ENCODE measurements at places on chromosomes 12 and 14.

GRCh38 chr14:92203116-92203515, 81.3 kb downstream of the CPSF2 start:
- no peak for DNase-seq

DNA sequence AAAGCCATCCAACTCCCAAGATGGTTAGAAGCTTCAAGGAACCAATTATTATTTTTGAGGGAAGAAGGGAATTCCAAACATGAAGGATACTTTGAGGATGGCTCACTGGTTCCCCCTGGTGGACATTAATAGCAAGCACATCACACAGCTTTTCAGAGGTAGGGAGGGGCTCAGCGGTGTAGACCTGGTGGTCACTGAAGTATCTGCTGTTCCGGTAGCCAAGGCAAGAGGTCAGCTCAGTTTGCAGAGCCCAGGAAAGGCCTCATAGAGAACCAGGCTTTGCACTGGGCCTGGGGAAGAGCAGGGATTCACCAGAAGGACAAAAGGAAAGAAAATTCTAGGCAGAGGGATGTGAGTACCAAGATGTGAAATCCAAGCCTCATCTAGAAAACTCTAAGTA, 118.7 kb downstream of the KSR2 start:
- no peak for DNase-seq

- DNase-seq = no peak
Measured at GRCh38 chr14:78851189-78851588, 681.0 kb downstream of the NRXN3 start.

- no peak for DNase-seq
Measured at GRCh38 chr12:62372134-62372533, 94.5 kb upstream of the MON2 start.

DNA sequence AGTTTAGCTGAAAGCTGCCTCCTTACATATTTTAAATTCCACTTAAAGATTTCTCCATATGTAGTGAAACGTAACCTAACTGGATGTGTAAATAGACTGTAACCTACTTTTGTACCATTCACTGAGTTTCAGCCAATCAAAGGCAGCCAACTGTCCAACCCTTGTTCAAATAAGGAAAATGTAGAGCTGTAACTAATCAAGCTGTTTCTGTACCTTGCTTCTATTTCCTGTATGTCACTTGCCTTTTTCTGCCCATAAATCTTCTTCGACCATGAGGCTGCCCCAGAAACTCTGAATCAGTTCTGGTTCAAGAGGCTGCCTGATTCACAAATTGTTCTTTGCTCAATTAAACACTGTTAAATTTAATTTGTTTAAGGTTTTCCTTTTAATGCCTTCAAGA, 6.3 kb downstream of the SLC7A8 start:
- DNase-seq = no peak

GRCh38 chr12:127044836-127045235, 1222.1 kb upstream of the TMEM132C start:
- DNase-seq = no peak

GRCh38 chr12:47651368-47652254, 54.2 kb downstream of the RPAP3 start:
- DNase-seq = peak; percentile 20
